ENCODE measurements at places on chromosomes 3 and 15.

DNA sequence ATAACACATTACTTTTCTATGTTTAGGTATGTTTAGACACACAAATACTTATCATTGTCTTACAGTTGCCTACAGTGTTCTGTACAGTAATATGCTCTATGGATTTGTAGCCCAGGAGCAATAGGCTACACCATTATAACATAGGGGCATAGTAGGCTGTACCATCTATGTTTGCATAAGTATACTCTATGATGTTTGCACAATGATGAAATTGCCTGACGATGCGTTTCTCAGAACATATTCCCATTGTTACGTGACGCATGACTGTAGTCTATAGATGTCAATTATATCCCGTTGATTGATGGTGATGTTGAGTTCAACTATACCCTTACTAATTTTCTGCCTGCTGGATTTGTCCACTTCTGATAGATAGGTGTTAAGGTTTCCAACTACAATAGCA, 139.4 kb upstream of the PFN2 start:
- no peak for DNase-seq

DNA sequence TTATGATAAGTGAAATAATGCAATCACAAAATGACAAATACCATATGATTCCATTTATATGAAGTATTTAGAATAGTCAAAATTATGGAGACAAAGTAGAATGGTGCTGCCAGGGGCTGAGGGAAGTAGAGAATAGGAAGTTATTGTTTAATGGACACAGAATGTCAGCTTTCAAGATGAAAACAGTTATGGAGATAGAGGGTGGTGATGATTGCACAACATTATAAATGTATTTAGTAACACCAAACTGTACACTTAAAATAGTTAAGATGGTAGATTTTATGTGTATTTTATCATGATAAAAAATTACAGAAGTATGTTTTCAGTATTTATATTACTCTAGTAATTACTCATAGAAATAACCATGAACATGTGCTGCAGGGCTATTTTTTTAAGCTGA, 100.8 kb upstream of the AZI2 start:
- DNase-seq: no peak

DNA sequence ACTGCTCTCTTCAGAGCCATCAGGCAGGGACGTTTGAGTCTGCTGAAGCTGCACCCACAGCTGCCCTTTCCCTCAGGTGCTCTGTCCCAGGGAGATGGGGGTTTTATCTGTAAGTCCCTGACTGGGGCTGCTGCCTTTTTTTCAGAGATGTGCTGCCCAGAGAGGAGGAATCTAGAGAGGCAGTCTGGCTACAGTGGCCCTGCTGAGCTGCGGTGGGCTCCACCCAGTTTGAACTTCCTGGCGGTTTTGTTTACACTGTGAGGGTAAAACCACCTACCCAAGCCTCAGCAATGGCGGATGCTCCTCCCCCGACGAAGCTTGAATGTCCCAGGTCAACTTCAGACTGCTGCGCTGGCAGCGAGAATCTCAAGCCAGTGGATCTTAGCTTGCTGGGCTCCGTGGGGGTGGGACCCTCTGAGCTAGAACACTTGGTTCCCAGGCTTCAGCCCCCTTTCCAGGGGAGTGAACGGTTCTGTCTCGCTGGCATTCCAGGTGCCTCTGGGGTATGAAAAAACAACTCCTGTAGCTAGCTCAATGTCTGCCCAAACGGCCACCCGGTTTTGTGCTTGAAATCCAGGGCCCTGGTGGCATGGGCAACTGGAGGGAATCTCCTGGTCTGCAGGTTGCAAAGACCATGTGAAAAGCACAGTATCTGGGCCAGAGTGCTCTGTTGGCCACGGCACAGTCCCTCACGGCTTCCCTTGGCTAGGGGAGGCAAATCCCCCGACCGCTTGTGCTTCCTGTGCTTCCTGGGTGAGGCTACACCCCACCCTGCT, 21.1 kb upstream of the ST6GAL1 start:
- DNase-seq: peak; percentile 64

GRCh38 chr3:12875857-12876836, 34.8 kb upstream of the RPL32 start:
- no peak for DNase-seq

GRCh38 chr3:150733373-150733935, 29.5 kb downstream of the SIAH2 start:
- DNase-seq: no peak

DNA sequence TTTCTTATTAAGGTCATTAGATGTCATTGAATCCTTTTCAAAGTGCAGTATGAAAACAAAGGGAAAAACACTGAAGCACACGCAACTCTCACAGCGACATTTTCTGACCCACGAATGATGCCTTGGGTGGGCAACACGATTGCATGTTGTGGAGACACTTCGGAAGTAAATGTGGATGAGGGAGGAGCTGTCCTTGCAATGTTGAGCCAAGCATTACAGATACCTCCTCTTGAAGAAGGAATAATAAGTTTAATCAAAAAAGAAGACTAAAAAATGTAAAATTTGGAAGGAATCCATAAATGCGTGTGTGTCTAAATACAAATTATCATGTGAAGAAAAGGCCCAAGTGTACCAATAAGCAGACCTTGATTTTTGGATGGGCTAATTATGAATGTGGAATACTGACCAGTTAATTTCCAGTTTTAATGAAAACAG, 16.9 kb downstream of the THBS1 start:
- no peak for DNase-seq

GRCh38 chr3:122930063-122930997, 97.2 kb downstream of the SEMA5B start:
- no peak for DNase-seq

DNA sequence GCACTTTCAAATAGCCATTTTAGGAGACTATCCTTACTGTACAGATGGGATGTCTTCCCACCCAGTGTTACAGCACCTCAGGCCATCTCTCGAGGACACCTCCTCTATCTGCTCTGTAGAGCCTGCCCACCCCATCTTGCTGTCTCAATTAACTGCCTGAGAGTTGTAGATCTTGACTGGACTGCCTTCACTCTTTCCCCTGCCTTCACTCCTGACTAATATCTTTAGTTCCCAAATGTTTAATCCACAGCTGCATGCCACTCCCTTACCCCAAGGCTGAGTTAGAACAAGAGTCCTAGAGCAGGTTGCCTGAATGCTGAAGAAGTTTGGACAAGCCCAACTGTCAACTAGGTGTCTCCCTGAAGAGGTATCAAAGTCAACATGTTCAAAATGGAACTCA, 1.3 kb upstream of the PP2D1 start:
- DNase-seq: no peak

DNA sequence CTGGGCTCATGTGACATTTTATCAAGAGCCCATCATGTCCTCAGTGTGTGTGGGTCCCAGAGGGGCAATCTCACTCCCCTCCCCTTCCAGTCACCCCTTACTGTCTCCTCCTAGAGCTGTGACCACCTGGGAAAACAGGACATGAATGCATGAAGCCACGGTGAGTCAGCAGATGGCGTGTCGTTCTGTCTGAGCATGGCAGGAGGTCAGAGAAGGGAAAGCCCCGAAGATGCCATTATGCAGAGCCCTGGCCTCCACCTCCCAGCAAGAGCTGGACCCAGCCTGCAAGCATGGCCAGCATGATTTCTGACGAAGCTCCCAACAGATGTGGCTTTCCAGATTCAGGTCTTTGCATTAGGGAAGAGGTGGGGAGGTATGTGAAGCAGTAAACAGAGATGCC, 118.5 kb downstream of the TLE3 start:
- DNase-seq: no peak

GRCh38 chr3:55823001-55823400, 335.9 kb upstream of the WNT5A start:
- no peak for DNase-seq

GRCh38 chr3:47863391-47864128, 60.6 kb downstream of the DHX30 start:
- no peak for DNase-seq

DNA sequence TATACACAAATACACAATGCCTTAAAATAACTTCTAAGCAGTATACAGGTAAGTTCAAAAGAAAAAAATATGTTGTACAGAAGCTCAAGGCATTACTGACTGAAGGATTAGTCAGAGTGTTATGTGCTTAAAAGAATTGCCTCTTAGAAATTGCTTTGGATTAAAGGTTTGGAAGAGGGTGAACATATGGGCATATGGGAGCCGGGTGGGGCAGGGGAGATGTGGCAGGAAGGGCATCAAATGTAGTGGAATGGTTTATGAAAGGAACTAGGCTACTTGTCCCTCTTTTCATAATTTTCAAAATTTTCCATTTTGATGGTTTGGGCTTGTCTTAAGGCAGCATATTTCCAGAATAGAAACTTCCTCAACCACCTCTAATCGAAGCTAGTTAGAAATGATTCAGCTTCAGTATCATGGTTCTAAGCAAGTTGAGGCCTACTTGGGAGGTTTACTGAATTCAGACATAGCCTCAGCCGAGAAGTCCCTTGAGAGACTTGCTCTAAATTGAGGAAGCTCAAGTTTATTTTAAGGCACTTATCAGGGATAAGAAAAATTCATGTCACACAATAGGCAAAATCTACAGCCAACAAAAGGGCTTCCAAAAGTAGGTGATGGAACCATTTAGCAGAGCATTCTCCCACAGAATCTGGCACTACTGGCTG, 10.1 kb upstream of the GOLGB1 start:
- no peak for DNase-seq

DNA sequence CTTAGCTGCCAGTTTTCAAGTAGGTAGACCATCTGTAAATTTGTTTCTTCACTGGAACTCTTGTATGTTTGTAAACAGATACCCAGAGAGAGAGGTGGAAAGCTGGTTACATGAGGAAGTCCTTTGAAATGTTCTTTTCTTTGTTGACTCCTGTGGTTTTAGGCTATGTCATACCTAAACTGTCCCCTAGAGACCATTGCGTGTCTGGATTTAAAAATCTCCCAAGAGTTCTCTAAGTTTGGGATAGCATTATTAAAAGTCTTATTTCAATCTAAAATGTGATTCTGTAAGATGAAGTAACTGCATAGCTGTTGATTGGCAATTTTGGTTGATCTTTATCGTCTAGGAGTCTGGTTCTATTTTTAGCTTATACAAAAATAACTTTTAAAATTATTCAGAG, 127.2 kb downstream of the GHSR start:
- DNase-seq: no peak

GRCh38 chr15:35066094-35066493, 19.0 kb downstream of the NANOGP8 start:
- DNase-seq: no peak

DNA sequence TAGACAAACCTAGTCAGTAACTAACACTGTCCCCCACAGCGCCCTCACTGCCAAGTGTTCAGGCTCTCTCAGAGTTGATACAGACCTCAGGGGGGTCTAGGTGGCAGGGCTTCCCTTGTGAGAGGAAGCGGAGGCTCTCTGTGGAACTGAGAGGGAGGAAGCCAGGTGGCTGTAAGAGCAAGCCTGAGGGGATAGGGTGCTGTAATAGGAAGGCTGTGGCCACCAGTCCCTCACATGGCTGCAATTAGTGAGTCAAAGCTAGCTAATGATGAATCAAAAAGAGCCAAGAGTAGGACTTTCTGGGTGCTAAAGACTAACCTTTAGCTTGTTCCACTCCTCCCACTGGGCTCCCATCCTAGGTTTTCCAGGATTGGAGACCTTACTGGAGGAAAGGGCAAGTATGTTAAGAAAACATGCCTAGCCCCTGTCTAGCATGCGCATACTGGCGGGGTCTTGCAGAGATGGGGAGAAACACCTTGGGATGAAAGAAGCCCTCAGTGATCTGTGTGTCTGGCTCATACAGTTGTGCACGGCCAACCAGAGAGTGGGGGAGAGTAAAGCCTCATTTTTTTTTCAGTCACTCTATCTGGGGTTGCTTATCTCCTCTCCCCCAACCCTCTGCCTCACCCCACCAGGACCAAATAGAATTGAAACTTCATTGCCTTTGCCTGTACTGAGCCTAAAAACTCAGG, 13.3 kb upstream of the SOX2 start:
- no peak for DNase-seq

DNA sequence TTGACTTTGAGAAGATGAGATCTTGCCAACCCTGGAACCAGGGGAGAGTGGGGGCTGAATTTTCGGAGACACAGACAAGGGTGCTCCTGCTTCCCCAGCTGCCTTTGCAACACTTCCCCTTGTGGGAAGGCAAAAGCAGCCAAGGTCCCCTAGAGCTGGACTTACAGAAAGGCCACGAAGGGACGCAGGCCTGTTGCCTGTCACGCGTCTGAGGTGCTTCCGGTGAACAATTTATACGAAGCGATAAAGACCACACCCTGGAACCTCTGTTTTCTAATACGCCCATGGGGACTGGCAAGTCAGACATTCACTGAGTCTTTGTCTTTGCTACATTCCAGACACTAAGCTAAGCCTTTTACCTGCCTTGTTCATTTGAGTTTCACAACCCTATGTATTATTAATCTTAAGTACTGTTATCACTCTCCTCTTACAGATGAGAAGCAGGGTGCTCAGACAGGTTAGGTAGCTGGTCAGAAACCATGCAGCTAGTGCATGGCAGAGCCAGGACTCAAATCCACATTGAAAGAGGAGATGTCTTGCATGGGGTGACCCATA, 13.2 kb downstream of the MEGF11 start:
- no peak for DNase-seq

DNA sequence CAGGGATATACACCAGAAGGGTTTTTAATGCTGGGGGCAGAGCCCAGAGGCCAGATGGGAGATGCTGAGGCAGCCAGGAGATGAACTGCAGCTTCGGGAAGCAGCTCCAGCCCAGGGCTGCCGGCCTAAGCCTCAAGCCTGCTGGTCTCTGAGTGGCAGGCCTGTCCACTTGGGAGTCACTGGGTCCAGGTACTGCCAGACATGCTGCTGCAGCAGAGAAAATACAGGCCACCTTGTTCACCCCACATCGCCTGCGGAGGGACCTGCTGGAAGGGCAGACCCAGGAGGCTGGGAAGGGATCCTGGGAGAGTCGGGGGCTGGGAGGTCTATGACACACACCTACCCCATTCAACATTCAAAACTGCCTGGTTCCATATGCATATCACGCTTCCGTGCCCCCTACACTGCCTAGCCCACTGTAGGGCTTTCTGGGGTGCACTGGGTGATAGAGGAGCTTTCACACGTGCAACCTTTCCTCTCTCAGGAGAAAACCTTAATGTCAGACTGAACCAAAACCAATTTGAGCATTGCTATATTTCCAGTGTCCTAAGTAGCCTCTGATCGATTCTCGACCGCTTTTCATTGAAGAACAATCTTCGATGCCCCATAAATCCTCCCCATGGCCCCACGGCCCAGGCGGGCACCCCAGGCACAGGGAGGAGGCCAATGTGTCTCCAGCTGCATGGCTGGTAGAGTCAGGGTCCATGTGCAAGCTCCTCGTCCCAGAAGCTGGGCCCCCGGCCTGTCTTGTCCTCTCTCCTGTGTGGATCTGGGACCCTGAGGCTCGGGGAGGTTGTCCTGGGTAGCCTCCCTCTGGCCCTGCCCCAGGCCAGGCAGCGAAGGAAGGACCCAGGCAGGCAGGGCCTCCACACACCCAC, 147.4 kb downstream of the ATP10A start:
- no peak for DNase-seq

DNA sequence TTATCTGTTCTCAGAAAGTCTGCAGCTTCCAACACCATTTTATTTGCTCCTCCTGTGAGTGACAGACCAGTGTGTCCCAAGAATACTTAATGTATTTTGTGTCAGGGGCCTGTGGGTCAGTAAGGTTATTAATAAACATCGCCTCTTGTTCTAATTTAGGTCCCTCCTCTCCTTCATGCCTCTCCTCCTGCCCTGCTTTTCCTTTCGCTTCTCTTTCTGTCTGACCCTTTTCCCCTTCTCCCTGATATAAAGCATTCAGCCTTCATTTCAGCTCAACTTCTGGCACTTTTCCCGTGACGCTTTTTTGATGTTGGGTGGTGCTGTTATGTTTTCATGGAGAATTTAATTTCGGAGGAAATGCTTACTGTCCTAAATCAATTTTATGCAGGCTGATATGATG, 29.7 kb upstream of the NR2F2 start:
- no peak for DNase-seq

GRCh38 chr15:81303244-81304225, 20.4 kb downstream of the STARD5 start:
- peak; percentile 34 for DNase-seq

All from effector CD4-positive, alpha-beta T cell (primary cell).